ENCODE measurements at places on chromosomes 13 and 19. TPM values are rescaled to one million over a fixed set of nuclear protein-coding genes. Genes with fewer than 3 reads are reported as not detected.

CYP2F1 gene
- total RNA-seq, result not detected

NLRP11 gene
- under 0.01 TPM for total RNA-seq

SYNGR4 gene
- not detected for total RNA-seq

C13orf42 gene
- not detected for total RNA-seq

CD209 gene
- not detected for total RNA-seq

CCDC97 gene
- total RNA-seq, result 20.3 TPM

Data from hair follicle dermal papilla cell (primary cell).